ENCODE measurements at places on chromosomes 5 and 9.

- no peak for DNase-seq
These were observed 27.8 kb downstream of the RALGPS1 start for GRCh38 chr9:126942399-126942798.

DNA sequence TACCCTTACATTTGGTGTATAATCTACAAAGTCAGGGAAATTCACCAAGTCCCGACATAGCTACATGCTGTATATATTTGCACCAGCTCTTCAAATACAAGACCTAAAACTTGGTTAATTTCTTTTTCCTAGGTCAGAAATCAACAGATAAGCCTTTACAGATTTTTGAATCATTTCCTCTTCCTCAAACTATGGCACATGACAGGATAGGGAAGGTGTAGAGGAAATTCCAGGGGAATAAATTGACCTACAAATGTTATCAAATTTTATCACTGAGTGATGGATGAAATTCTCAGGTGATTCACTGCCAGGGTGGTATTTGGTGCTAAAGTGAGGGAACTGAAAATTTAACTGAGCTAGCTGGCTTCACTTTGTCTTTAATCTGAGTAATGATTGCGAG lies 360.0 kb downstream of the BNC2 start:
- DNase-seq = no peak

- no peak for DNase-seq
These were observed 50.2 kb upstream of the LMX1B start for GRCh38 chr9:126563556-126563955.

DNA sequence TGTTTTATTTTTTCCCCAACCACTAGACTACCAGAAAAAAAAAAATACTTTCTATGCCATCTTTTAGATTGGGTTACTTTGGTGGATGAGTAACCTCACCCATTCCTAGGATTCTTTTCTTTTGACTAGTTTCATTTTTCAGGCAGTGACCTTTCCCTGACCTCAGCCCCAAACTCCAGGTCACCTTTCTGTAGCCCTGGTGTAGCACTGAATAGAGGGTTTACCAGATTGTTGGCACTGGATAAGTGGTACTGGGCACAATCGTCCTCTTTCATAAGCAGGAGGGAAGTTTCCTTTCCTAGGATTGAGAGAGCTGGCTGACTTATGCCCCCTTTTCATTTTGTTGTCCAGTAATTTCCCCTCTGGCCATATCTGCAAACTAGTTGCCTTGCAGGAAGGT lies 169.4 kb upstream of the TMEM161B start:
- no peak for DNase-seq

- no peak for DNase-seq
These were observed 3.3 kb downstream of the OR5C1 start for GRCh38 chr9:122791872-122792669.

DNA sequence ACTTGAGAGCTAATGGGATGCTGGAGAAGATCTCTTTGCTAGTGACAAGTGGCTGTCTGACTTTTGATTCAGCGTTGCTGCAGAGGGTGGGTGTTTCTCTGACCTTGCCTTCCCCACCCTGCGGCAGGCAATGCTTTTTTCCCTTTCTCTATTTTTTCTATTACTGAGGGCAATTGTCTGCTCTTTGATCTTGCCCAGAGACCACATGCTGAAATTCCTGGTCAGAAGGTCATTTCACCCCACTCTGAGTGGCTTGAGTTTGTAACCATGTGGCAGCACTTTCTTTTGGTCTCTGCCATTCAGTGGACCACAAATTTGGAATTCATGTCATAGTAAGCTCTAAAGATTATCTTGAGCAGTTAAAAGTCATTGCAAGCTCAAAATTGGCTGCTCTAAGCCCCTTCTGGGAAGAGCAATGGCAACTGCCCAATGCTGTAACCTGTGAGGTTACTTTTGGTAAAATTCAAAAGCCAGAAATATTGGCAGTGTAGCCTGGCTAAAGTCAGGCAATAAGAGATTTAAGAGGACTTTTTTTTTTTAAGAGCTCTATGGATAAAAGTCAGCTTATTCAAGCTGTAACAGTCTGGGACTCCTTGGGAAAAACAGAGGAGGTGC lies 30.4 kb upstream of the MTMR12 start:
- no peak for DNase-seq
